ENCODE measurements at places on chromosomes 2 and 18.

- peak; percentile 92 for DNase-seq
Measured at GRCh38 chr2:122203523-122203922, 448.1 kb downstream of the TSN start.

GRCh38 chr18:11260961-11261461 lies 111.6 kb upstream of the PIEZO2 start:
- no peak for DNase-seq

- DNase-seq: no peak
Measured at GRCh38 chr18:78833833-78834232, 145.8 kb upstream of the SALL3 start.

DNA sequence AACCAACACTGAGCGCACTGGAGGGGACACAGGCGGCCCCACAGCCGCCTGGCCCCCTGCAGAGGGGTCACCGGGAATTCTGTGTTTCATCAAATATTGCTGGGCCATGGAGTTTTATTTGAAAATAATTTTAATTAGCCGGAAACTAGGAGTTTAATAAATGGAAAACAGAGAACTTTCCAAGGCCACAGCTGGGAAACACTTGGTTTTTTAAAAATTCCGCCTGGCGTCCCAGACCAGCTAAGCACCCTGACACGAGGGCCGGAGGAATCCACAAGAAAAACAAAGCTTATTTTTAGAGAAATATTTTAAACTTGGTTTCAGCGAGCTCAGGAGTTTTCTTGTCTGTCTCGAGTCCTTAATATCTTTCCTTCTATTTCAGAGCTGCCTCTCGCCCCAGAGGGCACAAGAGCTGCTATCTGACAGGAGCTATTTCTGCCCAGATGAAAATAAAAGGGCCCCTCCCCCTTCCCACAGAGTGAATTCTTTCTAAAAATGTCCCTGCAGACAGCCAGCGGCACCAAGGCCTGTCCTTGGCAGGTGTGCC lies 8.2 kb downstream of the ZFP36L2 start:
- DNase-seq: peak; percentile 47

- no peak for DNase-seq
Measured at GRCh38 chr2:200747668-200748618, 63.8 kb upstream of the BZW1 start.

GRCh38 chr2:160471950-160472349 lies 21.7 kb downstream of the RBMS1 start:
- DNase-seq: peak; percentile 36

DNA sequence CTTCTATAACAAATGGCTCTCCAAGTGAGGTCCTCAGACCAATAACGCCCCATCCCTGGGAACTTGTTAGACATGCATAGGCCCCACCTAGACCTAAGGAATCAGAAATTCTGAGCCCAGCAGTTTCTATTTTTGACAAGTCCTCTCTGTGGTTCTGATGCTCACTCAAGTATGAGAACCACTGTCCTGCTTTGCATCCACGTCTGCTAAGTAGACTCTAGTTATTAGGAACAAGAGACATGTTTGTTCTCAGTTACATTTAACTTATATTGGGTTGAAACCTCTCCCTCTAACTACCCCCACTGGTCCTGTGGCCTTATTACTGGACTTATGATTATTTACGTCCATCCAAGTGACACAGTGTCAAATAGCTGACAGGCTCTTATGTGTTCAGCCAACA lies 70.3 kb downstream of the TMEM17 start:
- DNase-seq: no peak

- no peak for DNase-seq
Measured at GRCh38 chr2:200369886-200370285, 63.4 kb downstream of the SPATS2L start.

GRCh38 chr2:191061381-191061980 lies 47.5 kb upstream of the STAT1 start:
- no peak for DNase-seq

- DNase-seq: no peak
Measured at GRCh38 chr18:48057018-48057417, 126.6 kb upstream of the SMAD2 start.

DNA sequence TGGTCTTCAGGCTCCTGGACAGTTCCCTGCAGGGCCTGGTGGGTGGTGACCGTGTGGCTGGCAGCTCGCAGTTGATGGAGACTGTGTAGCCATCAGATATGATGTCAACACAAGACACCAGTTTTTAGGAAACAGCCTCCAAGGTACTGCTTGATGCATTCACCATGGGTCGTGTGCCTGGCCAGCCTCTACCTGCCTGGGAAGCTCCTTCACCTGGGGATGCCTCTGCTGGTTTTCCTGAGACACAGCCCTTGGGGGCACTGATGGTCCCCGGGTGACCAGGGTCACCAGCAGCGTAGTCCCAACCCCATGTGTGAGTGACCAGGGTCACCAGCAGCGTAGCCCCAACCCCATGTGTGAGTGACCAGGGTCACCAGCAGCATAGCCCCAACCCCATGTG lies 33.6 kb upstream of the KCNG2 start:
- DNase-seq: no peak

DNA sequence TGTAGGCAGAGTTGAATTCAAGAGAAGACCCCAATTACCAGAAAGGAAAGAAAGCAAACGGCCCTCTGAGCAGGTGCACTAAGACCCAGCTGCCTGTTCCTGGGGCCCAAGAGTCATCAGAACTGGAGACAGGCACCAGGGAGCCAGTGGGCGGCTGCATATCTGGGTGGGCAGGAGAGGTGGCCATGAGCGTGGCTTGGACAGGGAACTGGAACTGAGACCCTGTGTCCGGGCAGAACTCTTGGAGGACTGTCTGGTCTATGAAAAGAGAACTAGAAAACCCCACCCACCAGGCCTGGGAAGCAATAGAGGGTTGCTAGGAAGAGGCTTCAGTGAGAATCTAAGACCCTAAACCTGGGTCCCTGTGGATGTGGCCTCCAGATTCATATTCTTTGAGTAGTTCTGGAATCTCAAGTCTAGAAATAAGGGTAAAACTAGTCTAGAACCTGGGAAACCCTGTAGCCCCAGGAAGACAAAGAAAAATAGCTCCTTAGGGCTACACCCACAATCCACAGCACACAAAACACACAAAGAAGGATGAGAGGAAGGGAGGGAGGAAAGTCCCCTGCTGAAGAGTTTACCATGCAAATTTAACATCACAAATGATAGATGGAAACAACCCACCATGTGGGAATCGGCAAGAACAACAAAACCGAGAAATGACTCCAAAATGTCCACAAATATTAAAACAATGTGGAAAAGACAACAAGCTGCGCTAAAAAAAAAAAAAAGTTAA lies 147.0 kb downstream of the HDAC4 start:
- no peak for DNase-seq

DNA sequence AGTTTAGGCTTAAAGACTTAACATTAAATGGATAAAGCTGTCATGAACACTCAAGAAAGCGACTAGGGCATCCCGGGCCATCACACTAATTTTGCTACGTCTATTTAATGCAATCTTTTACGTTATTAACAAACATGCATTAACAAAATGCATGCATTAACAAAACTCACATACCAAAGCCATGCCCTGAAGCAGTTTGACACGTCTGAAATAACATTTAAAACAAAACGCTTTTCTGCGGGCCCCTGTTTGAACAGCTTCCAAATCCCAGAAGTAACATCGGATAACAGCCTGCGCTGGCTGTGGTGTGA lies 458 bp downstream of the B4GALT6 start:
- no peak for DNase-seq

- no peak for DNase-seq
Measured at GRCh38 chr2:15141211-15141610, 419.9 kb downstream of the NBAS start.

GRCh38 chr18:27556741-27557140 lies 371.6 kb upstream of the CHST9 start:
- DNase-seq: no peak
